ENCODE measurements at places on chromosomes 2 and 18.

- no peak for DNase-seq
Measured at GRCh38 chr2:223519471-223519870, 82.7 kb downstream of the SCG2 start.

DNA sequence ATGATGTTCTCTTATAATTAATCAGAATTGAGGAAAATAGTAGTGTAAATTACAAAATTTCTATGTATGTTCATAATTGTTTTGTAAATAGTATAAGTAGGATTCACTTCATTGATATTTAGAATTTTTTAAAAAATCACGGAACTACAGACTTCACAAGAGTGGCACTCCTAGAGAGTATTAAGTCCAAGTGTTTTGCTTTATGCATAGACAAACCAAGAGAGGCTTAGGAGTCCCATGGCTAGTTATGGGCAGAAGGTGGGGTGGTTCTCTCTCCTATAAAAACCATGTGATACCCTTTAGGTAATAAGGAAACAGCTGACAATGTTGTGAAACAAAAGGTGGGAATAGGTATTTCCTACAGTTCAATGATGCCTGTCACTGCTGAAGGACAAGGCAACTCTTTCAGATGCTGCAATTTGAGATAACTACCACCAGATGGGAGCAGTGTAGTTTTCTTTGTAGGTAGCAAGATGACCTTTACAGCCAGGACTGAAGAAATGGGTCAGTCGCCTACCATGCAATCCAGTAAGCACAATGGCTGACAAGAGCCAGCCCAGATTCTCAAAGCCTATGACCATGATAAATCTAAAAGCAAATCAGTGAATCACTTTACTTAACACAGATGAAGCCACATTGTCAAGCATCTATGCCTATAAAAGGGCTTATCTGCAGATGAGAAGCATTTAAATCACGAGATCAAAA is 83.9 kb downstream of the AAK1 start:
- no peak for DNase-seq

- DNase-seq: no peak
Measured at GRCh38 chr18:66510357-66511045, 93.4 kb downstream of the CDH19 start.

GRCh38 chr2:26495705-26496297 is 17.9 kb upstream of the OTOF start:
- DNase-seq: no peak

DNA sequence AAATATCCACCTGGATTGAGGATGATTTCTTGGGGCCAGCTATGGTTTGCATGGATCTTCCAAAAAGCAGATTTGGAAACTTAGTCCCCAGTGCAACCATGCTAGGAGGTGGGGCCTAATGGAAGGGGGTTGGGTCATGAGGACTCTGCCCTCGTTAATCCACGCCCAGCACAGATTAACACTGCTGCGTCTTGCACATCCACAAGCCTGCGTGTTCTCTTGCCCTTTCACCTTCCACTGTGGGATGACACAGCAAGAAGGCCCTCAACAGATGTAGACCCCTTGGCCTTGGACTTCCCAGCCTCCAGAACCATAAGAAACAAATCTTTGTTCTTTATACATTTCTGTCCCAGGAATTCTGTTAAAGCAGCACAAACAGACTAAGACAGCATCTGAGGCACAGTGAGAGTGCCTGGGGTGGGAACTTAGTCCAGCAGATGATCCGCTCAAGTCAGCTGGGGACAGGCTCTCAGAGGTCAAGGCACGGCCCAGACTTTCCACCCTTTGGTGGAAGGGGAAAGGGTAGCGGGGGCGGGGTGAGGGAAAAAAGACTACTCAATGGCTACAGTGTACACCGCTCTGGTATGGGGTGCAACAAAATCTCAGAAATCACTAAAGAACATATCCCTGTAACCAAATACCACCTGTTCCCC is 2.4 kb downstream of the RAB17 start:
- no peak for DNase-seq

- no peak for DNase-seq
Measured at GRCh38 chr2:210792000-210792399, 235.6 kb downstream of the CPS1 start.

- no peak for DNase-seq
Measured at GRCh38 chr2:136306836-136307235, 188.9 kb upstream of the CXCR4 start.

DNA sequence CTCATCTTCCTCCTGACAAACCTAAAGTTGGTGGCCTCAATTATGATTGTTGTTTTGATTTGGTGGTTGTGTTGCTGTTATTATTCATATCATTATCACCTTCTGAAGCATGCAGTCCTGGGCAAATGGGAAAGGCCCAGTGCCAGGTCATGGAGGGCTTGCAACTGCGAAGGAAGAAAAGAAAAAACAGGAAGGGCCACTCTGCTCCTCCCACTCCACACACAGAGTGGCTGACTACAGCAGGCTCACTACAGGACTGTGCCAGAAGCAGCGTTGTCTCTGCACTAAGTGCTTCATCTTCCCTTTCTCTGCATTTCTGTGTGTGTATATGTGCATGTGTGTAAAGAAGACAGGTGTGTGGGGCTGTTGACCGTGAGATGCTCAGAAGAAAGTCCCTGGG is 231.9 kb downstream of the ANKRD30B start:
- DNase-seq: no peak

DNA sequence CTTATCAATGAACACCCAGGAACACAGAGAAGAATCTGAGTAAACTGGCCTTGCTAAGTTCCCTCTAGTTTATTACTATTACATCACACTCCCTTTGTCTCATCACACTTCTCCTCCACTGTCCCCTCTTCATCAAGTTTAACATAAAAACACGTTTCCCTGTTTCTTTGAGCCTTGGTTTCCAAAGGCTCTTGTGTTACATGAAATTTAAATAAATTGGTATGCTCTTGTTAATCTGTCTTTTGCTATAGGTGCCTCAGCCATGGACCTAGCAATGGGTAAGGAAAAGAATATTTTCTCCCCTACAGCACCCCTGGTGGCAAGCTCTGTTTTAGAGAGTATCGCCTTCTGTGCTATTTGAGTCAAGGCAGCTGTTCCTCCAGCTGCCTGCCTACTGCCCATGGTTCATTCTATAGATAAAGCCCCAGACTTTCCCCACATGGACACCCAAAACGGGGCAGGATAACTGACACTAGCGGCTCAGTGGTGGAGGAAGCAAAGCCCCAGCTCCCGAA is 31.8 kb downstream of the TGIF1 start:
- peak; percentile 19 for DNase-seq

DNA sequence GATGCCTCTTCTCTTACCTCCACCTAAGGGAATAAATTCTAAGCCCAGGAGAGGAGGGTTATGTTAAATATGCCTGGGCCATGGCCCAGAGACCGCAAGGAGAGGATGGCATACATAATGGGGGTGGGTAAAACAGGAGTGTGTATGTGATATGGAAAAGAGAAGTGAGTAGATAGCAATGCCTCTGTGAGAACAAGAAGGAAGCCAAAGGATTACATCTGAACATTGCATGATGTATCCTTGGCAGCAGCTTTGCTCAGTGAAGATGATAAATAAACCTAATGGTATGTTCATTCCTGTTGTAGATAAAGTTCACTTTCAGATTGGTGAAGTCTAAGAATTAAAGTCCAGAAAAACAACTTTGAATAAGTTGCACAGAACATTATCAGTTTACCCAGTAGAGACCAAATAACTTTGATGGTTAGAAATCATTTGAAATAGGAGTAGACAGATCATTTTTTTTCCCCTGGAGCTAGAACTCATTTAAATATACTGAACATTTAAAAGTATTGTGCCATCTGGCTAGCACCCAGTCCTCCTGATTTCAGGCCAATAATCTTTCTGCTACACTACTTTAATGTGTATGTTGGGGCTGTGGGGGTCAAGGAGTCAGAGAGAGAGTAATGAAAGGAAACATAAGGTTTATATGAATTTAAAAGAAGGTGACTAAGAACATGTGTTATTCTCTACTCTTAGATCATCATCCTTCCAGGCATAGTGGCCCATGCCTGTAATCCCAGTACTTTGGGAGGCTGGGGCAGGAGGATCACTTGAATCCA is 231.7 kb downstream of the PARD3B start:
- no peak for DNase-seq

- DNase-seq: no peak
Measured at GRCh38 chr2:128490881-128491691, 172.4 kb upstream of the HS6ST1 start.

- DNase-seq: no peak
Measured at GRCh38 chr2:127535422-127535901, at the start of gene MYO7B. TSS of gene MYO7B (plus strand) at chr2:127535683. CDS start at chr2:127559723, 24,040 bp downstream.

DNA sequence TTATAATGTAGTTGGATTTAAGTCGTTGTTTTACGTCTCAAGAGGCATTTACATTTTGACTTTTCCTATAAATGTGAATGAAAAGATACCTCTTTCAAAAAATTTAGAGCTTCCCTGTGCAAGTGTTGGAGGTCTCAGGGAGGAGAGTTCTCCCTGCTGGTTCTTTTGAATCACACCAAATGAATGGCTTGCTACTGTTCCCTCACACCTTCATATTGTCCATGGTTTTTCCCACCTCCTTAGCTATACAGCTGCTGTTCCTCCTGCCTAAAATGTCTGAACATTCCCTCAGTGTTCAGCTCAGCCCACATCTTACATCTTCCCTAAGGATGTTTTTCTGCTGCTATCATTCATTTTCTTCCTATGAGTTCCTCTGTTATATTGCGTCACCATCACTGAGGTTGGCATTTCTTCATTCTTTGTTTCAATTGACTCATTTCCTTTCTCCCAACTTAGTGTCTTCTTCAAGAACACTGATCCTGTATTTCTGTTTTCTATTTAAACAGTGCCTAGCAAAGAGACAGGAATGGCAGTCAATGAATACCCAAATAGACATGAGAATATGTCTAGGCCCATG is 46.0 kb downstream of the COX7A2L start:
- DNase-seq: no peak

- DNase-seq: no peak
Measured at GRCh38 chr2:73979686-73980085, 5.0 kb upstream of the TET3 start.

- DNase-seq: no peak
Measured at GRCh38 chr2:238305092-238305862, 15.0 kb upstream of the TRAF3IP1 start.

GRCh38 chr2:37326285-37326684 is 1.7 kb upstream of the PRKD3 start:
- no peak for DNase-seq

DNA sequence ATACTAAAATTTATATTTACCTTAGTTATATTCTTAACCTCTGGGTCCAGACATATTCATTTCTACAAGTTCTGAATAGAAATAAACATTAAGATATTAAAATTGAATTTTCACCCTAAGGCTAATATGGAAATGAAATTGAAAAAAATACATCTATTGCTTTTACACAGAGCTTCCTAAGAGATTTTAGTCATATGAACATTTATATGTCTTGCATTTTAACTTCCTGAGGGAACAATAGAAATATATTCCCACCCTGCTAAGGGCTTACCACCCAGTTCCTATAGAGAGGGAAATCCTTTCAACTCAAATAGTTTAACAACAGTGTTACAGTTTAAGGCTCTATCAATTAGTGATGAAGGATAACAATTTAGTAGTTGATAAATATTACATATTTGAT is 60.5 kb downstream of the SOCS6 start:
- no peak for DNase-seq

DNA sequence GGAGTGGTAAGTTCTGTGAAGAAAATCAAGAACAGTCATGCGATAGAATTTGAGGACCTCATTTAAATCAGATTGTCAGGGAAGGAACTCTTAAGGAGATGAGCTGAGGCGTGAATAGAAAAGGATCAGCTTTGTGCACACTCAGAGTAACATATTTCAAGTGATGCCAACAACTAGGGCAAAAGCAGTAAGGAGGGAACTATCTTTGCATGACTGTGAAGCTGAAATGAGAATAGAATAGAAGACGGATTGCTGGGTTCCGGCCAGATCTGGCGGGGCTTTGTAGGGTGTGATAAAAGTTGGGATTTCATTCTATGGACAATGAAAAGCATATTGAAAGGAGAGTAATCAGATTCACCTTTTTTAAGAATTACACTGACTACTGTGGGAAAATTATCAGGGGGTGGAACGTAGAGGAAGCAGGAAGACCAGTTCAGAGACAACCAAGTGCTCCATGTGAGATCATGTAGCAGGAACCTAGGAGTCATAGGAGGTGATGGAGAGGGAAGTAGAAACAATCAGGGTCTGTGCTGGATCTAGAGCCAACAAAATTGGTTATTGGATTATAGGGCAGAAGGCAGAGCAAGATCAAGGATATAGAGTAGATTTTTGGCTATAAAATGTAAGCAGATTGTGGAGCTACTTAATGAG is 884.3 kb downstream of the DCC start:
- no peak for DNase-seq

DNA sequence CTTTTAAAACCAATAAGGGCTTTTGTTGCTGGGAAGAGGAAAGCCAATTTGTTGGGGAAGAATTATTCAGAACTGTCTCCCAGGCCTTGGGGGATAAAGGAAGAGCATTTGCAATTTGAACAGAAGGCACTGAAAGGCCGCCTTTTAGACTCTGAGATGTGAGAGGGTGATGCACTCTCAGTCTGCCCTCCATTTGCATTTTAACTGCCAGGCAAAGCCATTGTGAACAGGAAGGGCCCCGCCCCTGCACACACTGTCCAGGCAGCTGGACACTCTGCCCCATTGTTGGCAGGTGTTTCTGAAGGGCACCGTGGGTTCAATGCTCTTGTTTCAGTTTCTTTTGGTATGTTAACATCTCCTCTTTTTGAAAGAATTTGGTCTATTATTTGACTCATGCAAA is 169.5 kb upstream of the COPS8 start:
- no peak for DNase-seq

Measured in effector memory CD8-positive, alpha-beta T cell (primary cell).